ENCODE measurements at places on chromosomes 4 and X.

DNA sequence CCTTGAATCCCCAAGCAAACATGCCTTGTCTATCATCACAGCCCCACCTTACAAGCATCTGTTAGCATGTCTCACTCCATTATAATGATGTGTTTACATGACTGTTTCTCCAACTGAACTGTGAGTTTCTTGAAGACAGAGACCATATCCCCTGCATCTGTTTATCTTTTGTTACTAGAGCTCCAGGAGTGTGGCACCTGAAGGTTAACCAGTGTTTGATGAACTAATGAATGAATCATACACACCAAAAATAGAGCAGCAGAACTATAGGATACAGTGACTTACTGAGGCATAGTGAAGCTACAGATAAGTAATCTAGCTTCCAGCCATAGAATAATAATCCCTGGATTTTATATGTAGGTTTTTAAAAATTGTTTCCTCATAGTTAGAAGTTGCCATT is 331.0 kb downstream of the PCDH7 start:
- DNase-seq: no peak

DNA sequence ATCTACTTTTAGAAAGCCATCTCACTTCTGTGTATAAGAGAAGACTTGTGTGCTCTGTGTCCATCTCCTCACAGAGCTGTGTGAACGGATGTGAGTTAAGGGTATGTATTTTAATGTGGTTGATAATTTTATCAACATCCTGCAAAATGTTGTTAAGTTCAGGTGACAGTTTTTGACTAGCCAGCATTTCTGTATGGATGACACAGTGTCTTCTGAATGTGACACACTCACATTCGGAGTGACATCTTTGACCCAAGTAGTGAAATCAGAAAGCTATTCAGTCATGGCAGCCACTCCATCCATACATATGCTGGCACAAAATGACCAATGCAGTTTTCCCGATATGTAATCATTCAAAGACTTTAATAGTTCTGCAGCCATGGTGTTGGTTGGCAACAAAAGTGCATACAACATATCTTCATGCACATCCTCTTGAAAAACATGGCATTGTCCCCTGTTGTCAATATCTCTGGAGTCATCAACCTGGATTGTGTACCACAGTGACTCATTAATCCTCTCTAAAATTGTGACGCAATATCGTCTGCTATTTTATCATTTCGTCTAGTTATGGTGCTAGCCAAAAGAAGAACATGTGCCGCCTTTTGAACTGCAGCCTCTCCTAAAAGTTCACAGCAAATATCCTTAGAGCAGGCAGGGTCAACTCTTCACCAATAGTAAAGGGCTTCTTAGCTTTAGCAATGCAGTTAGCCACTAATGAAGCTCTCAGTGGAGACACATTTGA is 6.8 kb upstream of the FGF2 start:
- DNase-seq: no peak

DNA sequence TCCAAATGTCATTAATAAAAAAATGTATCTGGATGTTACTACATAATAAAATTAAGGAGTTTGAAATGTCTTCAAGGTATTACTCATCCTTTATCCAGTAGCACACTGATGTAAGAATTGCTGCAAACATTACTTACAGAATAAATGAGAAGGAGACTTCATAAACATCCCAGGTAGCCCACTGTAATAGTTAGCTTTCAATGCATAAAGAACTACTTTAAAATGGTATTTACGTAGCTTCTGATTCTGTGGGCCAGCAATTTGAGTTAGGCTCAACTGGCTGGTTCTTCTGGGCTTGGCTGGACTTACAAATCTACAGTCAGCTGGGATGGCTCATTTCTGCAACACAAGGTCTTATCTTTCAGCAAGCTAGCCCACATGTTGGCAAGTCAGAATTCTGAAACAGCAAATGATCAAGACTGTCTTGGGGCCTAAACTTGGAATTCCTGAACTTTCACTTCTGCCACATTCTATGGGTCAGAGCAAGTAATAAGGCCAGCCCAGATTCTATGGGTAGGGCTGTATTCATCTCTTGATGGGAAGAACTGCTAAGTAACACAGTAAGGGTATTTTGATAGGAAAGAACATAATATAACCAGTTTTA is 522.5 kb downstream of the IQCM start:
- no peak for DNase-seq

DNA sequence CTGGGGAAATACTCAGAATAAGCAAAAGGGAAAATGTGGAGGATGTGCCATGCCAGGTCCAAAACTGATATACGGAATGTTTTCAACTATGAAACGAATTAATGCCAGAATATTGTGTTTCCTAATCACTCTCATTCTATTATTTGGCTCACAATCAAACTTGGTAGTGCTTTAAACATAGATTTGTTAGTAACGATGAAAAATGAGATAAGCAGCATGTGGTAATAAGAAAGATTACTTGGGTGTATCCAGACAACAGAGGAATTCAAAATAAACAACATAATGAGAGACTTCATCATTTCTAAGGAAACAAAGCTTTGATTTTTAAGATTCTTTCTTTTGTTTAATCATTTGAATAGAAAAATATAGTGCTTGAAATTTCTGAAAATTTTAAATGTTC is 237.3 kb downstream of the TACR3 start:
- no peak for DNase-seq

- DNase-seq: no peak
Observed at GRCh38 chr4:153241970-153242838, 38.0 kb downstream of the TRIM2 start.

- no peak for DNase-seq
Observed at GRCh38 chr4:69321153-69321729, 41.0 kb downstream of the UGT2B28 start.

DNA sequence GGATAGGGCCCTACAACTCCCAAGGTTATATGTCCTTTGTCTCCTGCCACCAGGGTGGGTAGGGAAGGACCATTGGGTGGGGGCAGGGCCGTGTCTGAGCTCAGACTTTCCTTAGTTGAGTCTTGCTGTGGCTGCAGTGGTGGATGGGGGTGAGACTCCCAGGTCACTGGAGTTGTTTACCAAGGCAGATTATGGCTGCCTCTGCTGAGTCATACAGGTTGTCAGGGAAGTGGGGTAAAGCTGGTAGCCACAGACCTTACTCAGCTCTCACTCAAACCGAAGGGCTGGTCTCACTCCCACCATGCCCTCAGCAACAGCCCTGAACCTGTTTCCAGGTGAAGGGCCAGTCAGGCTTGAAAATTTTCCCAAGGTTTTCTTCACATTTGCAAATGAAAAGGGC is 58.8 kb upstream of the FAAH2 start:
- no peak for DNase-seq

DNA sequence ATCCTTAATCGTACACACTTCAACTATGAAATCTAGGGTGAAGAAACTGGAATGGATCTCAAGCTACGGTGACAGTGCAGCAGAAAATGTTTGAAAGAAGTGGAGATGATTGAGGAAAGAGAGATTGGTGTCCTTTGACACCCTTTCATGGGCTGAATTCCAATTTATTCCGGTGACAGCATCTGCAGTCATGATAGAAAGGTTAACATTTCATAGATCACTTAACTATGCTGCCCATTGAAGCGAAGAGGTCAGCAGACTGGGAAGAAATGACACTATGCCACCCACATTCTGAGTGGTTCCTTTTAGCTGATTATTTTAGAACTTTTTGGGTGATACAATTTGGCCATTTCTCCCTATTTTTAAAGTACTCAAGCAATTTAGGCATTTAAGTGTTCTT is 82.3 kb downstream of the DNAAF6 start:
- DNase-seq: no peak

DNA sequence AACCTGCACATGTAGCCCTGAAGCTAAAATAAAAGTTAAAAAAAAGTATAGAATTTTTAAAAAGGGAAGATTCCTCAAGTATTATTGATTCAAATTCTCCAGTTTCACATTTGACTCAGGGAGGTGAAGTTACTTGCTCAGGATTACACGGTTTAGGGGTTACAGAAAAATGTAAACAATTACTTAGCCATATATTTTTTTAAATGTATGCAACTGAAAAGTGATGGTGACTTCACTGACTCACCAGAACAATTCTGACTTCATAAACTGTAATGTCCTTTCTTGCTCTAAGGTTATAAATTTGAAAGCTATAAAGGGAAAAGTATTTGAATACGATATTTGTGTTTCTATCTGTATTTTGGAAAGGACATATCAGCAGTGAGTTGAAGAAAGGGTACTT is 371.2 kb downstream of the SPRY1 start:
- DNase-seq: no peak

DNA sequence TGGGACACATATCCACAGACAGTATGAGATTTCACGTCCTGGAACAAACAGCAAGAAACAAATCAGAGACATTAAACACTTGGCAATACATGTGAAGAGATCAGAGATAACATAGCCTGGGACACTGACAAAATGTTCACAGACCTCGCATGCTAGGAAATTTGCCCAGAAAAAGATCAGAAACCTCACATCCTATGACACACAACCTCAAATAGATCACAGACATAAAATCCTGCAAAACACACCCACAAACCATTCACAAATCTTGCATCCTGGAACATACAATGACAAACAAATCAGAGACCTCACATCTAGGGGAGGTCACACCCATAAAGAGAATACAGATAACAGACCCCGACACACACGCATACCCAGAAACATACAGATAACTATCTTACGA is 18.0 kb downstream of the SUV39H1 start:
- no peak for DNase-seq

- no peak for DNase-seq
Observed at GRCh38 chrX:42948723-42949657, 171.0 kb upstream of the PPP1R2C start.

- no peak for DNase-seq
Observed at GRCh38 chr4:168883513-168883912, 126.5 kb downstream of the CBR4 start.

GRCh38 chrX:80808881-80809411 is 731 bp downstream of the BRWD3 start:
- DNase-seq: no peak

GRCh38 chrX:134999469-134999868 is 8.7 kb downstream of the SMIM10 start:
- peak; percentile 55 for DNase-seq

DNA sequence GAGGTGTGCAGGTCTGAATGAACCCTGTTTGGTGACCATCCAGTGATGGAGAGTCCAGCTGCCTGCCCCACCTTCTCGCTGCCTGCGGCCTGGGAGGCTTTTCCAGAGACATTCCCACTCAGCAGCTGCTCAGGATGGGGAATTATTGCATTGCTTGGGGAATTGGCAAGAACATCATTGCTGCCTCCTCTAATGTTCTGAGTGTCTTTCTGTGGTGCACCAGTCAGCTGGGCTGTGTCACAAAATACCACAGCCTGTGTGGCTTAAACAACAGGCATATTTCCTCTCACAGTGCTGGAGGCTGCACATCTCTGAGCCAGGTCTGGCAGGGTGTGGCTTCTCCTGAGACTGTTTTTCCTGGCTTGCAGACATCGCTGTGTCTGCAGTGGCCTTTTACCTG is 86.8 kb upstream of the AFAP1 start:
- DNase-seq: no peak

DNA sequence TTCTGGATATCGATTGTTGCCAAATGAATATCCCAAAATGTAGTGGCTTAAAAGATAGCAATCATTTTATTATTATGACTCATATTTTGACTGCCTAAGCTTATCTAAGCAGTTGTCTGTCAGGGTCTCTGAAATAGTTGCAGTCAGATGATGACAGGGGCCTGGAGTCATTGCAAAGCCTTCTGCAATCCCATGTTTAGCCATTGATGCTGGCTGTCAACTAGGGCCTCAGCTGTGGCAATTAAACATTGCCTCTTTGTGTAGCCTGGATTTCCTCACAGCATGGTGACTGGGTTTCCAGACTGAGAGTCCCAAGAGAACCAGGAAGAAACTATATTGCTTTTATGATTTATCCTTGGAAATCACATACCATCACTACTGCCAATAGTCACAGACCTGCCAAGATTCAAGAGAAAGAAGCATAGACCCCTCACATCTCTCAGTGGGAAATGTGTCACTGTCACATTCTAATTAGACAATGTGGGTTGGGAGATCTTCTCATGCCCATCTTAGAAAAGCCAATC is 227.3 kb upstream of the NOCT start:
- DNase-seq: no peak

GRCh38 chrX:16454926-16455325 is 195.0 kb upstream of the S100G start:
- DNase-seq: no peak

GRCh38 chr4:147345662-147346061 is 135.2 kb upstream of the EDNRA start:
- no peak for DNase-seq

GRCh38 chr4:28481565-28481964 is 1620.9 kb downstream of the STIM2 start:
- DNase-seq: no peak

GRCh38 chrX:74578137-74578536 is 36.3 kb downstream of the RLIM start:
- no peak for DNase-seq

GRCh38 chr4:3179126-3179706 is 69.7 kb upstream of the MSANTD1 start:
- no peak for DNase-seq

GRCh38 chr4:182901337-182901736 is 15.8 kb downstream of the DCTD start:
- no peak for DNase-seq

DNA sequence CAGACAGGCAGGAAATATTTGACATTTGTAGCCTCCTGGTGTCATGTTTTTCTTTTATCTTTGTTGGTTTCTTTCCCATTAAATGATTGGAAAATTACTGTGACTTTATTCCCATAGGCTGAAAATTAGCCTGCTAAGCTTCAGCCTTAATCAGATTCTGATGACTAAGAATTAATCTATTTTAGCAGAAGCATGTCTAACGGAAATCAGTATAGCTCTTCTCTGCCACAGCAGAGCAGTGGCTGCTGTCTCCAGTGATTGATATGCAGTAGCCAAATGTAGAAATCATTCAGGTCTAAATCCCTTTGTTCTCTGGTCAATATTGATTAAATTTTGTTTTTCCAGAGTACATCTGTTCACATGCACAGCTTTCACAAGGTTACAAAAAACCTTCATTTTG is 199.3 kb downstream of the GC start:
- no peak for DNase-seq

DNA sequence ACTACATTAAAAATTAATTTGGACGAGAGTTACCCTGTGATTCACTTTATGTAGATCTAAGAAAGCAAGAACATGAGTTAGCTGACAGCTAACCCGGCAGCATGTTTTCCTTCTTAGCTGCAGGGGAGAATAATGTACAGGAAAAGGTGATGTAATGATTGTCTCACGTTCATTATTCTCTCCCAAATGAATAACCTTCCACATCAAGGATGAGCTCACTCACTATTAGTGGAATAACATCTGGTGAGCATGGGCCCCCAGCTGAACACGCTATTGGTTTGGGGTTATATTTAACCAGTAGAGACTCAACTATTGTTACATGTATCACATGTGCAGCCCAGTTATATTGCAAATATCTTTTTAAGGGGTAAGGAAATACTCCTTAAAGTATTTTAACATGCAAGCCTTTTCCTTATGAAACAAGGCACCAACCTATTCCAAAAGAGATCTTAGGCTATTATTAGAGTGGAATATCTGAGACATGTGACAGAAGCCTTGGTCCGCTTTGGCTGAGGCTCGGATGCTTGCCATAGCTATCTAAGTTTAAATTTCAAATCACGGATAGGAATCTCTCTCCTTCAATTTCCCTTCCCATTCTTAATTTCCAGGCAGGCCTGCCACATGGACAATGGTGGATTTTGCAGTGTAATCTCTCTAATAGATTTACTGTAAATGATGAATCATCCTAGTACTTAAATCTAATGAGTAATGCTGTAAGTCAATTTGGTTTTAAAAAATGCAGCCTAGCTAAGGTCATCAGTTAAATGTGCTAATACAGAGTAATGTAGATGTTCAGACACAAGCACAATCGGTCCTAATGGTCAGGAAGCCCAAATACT is 99.0 kb upstream of the OTUD4 start:
- DNase-seq: no peak

- peak; percentile 32 for DNase-seq
Observed at GRCh38 chr4:128847082-128847724, 37.7 kb downstream of the JADE1 start.
